ENCODE measurements at places on chromosomes 2 and 18.
A peak's percentile ranks its signal among the peaks of the same experiment; 100 is the strongest.

- DNase-seq: no peak
Measured at GRCh38 chr2:207459990-207460757, 69.6 kb upstream of the CREB1 start.

GRCh38 chr2:221285148-221285547 is 287.0 kb downstream of the EPHA4 start:
- no peak for DNase-seq

- peak; percentile 30 for DNase-seq
Measured at GRCh38 chr2:64203858-64204632, 59.8 kb upstream of the PELI1 start.

GRCh38 chr18:46291149-46291548 is 187.0 kb downstream of the HAUS1 start:
- no peak for DNase-seq

GRCh38 chr2:95014126-95014708 is 11.3 kb upstream of the MAL start:
- DNase-seq: no peak

- DNase-seq: no peak
Measured at GRCh38 chr2:69638630-69639029, 4.9 kb downstream of the AAK1 start.

GRCh38 chr2:152046940-152047339 is 51.9 kb downstream of the CACNB4 start:
- no peak for DNase-seq

DNA sequence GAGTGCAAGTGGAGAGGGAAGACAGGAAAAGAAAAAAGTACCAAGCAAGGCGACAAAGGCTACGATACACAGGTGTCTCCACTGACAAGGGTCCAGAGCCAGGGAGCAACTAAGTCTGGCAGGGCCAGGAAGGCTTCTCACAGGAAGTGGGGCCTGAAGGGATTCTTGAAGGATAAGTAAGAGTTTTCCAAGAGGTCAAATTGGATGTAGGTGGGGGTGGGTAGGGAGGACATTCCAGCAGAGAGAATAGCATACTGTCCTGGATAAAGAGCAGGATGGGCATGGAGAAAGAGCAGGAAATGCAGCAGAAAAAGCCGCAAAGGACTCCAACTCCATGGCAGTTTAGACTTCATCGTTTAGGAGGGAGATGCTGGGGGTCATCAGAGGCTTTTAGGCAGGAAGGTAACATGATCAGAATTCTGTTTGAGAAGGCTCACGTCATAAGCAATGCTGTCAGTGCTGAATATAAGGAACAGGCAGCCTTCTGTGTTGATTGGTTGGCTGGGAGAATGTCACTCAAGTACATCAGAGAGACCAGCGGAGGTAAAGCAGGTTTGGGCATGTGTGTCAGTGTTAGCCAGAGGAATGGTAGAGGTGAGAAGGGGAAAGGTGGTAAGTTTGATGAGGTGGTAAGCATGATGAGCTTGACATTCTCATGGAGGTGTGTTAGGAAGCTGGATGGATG is 35.1 kb downstream of the ARHGAP25 start:
- no peak for DNase-seq

GRCh38 chr2:227204452-227204851 is 40.0 kb downstream of the COL4A3 start:
- no peak for DNase-seq

DNA sequence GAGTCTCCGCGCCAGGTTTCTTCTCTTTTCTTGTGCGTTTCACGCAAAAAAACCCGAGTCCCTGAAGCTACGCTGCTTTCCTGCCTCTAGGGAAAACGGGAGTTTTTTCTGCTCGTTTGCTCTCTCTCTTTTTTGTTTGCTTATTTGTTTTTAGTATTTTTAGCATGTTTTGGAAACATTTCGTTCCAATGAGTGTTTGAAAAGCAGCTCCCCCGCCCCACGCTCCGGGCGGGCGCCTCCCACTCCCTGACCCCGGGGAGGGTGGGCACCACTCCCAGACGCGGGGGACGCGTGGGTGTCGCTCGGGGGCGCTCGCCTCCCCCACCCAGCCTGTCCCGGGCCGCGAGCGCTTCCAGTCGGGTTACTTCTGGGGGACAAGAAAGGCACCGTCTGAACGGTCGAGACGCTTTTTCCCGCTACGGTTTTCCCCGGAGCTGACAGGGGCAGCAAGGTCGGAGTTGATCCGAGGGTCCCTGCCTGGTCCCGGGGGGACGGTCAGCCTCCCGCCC is 446 bp upstream of the EFHD1 start:
- DNase-seq: no peak

GRCh38 chr18:63971320-63972001 is 1.6 kb downstream of the SERPINB8 start:
- DNase-seq: no peak

GRCh38 chr2:132677661-132678060 is 7.7 kb upstream of the LYPD1 start:
- DNase-seq: no peak

DNA sequence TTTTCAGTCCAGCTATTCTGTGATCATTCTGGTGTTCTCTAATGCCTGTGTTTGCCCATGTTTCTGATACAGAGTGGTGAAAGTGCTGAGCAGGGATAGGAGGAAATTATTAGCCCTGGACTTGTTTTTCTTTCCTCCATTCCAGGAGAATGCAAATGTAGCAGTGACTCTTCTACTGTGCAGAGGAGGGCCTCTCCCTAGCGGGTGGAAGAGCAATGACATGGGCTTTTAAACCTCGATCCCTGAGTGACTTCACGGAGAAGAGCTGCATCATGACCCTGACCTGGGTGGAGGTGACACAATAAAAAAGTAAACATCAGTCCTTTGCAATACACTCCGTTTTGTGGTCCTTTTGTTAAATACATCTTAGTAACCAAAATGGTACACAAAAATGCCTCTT is 68.0 kb upstream of the NETO1 start:
- no peak for DNase-seq

DNA sequence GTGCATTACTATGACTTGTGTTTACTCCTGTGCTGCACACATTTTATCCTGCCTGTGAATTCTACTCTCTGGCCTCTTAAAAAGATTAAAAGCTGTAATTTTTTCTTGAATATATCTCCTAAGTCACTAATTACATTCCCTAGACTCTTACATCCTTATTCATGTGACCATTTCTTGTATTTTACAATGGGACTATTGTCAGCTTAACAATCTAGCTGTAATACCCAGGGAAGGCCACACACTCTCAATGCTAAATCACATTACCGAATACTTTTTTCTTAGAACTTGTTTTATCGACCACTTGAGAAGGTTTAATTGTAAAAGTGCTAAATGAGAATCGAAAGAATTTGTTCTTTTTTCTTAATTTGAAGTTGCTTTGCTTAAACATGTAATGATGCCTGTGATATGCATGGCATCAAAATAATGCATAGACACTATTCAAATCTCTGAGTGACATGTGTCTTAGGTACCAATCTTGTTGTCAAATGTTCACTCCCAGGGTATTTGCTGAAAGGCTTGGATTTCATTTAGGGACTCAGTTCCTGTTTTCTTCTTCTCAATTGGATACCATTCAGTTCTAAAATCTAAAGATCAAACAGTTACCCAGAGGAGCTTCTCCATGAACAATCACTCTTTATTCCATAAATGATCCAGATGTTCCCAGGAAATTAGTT is 498.5 kb downstream of the DPP10 start:
- DNase-seq: no peak

DNA sequence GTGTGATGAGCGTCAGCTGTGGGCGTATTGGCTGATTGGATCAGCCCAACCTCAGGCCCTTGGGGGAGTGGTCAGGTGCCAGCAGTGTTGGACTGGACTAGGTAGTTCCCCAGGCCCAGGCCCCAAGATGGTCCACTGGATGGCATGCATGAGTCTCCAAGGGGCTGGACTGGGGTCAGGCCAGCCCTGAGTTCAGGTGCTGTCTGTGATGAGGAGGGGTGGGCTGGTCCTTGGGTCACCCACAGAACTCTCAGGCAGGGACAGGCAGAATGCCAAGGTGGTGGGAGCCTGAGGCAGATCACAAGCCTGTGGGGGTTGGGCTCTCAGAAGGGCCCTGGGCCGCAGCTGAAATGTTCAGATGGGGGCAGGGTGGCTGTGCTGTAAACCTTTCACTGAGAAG is 59.5 kb upstream of the THUMPD2 start:
- no peak for DNase-seq

GRCh38 chr2:206800506-206801417 is 35.4 kb downstream of the FASTKD2 start:
- peak; percentile 2 for DNase-seq

DNA sequence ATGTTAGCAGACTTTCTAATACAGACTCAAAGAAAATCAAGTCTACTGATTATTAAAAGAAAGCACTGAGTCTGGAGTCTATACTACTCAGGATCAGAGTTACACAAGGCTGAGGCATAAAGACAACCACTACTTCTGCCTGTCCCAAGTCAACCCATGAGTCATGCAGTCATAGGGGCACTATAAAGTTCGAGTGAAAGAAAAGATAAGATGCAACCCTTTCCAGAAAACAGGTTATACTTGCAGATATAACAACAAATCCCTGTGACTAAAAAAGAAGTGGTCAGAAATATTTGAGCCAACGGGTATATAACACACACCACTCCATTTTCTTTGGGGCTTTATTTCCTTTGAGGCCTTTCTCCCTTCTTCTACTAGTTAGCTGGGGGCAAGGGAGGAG is 18.6 kb upstream of the SCRN3 start:
- DNase-seq: no peak

DNA sequence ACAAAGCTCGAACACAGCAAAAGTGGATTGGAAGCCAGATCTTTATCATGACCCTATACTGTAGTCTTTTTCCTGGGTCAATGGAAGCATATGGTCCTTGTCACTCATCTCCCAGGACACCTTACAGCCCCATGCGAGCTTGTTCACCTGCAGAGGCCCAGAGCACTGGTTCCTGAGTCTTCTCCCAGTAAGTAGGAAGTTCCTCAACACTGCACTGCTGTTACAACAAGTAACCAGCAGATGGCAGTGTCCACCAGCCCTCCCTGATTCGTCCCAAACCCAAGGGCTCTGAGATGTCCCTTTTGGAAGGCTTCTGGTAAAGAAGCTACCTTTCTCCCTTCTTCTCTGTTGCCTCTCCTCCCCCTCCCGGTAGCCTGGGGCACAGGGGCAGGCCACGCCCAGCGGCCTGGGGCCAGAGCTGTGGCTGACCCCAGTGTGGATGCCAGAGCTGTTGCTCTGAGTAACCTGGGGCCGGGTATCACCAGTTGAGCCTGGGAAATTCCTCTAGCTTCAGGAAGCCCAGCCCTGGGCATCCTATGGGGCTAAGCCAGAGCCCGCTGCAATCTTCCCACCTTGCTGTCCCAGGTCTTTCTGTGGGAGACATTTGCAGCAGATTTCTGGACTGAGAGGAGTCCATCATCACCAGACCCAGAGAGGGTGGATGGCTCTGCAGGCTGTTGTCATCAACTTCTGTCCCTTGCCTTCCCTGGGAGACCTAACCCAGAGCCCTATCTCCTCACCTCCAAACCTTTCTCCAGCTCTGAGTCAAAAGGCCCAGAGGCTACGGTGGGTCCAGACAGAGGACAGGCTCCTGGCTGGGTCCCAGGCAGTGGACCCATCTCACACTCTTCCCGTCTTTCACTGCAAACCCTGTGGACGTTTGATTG is 5.3 kb upstream of the GDF7 start:
- peak; percentile 49 for DNase-seq

DNA sequence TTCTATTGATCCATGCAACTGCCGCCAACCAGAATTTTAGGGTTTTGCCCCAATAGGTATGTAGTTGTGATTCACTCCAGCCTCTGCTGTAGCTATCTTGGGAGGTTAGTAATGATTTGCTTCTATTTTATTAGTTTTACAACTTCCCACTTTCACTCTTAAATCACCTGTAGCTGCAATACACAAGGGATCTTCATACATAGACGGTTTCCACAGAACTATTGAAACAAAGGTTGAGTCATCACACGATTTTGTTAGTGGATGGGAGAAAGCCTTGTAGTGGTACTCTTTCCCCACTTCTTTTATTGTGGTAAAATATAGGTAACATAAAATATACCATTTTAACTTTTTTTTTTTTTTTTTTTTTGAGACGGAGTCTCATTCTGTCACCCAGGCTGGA is 104.2 kb upstream of the SPRED2 start:
- no peak for DNase-seq

- no peak for DNase-seq
Measured at GRCh38 chr2:78876316-78876688, 149.2 kb upstream of the REG3G start.

GRCh38 chr2:225569995-225570394 is 170.5 kb downstream of the NYAP2 start:
- no peak for DNase-seq

DNA sequence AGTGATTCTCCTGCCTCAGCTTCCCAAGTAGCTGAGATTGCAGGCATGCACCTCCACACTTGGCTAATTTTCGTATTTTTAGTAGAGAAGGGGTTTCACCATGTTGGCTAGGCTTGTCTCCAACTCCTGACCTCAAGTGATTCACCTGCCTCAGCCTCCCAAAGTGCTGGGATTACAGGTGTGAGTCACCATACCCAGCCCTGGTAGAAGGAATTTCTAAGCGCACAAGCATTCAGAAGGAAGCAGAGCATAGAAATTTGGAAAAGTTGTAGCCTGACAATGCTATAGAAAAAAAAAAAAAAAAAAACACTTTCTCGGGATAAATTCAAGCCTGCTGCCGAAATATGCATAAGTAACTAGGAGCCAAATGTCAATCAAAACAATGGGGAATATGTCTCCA is 249.4 kb downstream of the GRB14 start:
- no peak for DNase-seq

- DNase-seq: no peak
Measured at GRCh38 chr2:15163326-15163725, 397.8 kb downstream of the NBAS start.

DNA sequence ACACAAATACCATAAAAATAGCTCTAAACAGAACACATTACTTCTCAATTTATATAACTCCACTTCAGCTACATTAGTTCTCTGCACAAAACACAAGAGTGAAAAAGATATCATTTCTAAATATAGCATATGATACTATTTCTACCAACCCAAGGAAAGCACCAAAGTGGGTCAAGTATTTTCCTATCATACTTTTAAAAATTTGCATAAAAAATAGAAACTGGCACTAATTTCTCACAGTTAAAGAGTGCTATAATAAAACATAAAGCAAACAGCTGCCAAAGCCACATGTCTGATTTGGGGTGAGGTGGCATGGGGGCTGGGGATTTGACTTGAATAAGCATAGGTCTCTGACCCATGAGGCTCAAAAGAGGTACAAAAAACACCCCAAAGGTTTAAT is 61.5 kb downstream of the BARD1 start:
- DNase-seq: no peak

- no peak for DNase-seq
Measured at GRCh38 chr2:39996653-39997080, 217.6 kb upstream of the THUMPD2 start.

DNA sequence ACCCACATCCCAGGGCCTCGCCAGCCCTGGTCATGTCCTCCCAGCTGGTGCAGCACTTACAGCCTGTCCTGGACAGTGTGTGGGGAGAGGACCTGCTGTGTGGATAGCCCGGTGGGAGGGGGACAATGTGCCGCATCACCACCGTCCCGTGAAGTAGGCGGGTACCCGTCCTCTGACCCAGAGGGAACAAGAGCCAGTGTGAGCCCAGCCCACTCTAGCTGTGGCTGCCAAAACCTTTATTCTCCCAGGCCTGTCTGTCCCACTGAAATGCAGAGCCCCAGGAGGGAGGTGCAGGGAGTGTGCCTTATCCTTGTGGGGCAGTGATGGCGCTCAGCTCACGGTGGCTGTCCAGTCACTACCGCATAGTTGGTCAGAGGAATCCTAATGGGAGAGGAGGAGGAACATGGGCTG is 1.7 kb downstream of the TRAF3IP1 start:
- DNase-seq: no peak

Data from activated T-helper 1 cell treated with anti-CD3 and anti-CD28 coated beads, Interleukin-2, amount 50 U/mL, for 16 hours (primary cell).